SJSA1 (cell line): ENCODE measurements at places on chromosomes 1 and 21.

DNA sequence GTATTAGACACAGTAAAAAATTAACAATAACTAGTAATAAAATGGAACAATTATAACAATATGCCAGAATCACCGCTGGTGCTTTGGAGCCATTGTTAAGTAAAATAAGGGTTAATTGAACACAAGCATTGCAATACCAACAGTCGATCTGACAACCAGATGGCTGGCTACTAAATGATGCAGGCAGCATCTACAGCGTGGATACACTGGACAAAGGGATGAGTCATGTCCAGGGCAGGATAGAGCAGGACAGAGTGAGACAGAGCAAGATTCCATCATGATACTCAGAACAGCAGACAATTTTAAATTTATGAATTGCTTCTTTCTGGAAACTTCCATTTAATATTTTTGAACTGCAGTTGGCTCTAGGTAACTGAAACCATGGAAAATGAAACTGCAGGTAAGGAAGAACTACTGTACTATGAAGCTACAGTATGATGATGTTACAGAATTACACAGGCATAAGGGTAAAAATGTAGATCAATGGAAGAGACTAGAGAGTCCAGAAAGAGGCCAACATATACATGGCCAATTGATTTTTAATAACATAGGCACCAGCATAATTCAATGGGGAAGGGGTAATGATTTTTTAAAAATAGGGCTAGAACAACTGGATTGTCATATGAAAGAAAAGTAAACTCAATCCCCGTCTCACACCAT lies 168.7 kb downstream of the RRAGC start:
- DNase-seq = peak; percentile 9

DNA sequence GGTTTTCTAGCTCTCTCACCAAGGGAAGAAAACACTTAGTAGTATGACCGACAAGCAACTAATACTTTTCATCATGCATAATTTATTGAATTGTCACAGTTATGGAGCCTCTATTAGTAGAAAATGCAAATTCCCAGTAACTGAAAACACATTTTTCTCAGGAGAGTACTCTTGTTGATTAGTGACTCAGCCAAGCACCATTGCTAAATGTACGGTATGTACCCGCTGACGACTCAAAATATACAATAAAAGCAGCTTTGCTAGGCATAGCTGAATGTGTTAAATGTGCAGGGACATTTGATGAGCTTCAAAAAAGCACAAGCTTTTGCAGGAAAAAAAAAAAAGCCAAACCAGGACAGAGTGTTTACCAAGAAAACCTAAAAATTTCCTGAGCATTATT lies 63.9 kb downstream of the WDR64 start:
- DNase-seq = no peak

GRCh38 chr1:240136402-240136801 lies 44.7 kb downstream of the FMN2 start:
- DNase-seq = no peak

DNA sequence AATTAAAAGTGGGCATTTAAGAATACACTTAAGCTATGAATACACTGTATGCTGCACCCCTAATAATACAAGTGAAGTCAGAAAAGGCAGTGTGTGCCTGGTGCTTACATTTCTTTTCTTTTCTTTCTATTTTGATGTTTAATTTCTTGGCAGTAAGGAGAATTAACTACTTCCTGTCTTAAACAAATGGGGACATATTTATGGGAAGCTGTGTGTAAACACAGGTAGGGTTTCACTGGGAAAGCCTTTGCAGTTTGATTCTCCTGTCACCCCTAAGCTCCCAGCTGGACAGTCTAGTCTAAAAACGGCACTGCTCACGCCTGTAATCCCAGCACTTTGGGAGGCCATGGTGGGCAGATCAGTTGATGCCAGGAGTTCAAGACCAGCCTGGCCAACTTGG lies 146.0 kb downstream of the MIS18A start:
- DNase-seq = peak; percentile 14

- DNase-seq = no peak
Observed at GRCh38 chr1:51627672-51628071, 10.8 kb downstream of the OSBPL9 start.

DNA sequence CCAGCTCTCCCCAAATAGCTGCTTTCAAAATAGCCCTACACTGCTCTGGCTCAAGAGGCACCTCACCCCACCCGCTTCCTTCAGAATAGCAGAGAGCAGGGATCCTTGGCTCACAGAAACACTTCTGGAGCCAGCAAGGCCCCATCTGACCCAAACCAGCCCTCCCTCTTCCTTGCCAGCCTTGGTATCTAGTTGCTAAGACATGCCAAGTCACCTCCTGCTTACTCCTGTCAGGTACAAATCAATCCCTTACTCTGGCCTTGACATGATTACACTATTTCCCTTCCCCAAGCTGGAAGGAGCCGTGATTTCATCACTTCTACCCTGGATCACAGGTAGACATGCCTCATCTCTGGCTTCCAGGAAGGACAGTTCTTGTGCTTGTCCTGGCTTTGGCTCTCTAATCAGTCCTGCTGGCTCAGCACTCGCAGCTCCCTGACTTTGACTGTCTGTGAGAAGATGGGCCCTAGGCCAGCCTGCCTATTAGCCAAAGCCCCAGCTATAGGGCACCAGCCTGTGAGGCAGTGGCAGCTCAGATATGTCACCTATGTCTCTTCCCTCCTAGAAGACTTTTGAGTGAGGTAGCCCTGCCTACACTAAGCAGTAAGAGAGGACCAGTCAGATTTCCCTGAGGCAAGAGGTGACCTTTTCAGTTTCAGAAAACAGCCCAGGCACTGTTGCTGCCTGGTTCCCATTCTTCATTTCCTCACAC lies 8.9 kb upstream of the MUTYH start:
- peak; percentile 18 for DNase-seq
